ENCODE measurements at places on chromosomes 13 and 19.

- no peak for DNase-seq
These were observed 3.4 kb downstream of the PVR start for GRCh38 chr19:44647144-44647543.

DNA sequence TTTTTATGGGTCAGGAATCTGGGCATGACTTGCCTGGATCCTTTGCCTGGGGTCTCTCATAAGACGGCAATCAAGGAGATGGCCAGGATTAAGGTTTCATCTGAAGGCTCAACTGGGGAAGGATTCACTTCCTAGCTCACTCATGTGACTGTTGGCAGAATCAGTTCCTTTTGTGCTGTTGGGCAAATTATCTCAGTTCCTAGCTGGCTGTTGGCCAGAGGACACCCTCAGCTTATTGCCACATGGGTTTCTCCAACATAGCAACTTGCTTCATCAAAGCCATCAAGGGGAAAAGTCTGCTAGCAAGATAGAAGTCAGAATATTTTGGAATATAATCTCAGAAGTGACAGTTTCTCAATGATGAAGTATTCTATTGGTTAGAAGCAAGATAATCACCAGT, 12.2 kb upstream of the EVI5L start:
- DNase-seq, result no peak

- DNase-seq, result no peak
These were observed 162.0 kb downstream of the EFNB2 start for GRCh38 chr13:106373304-106373988.

DNA sequence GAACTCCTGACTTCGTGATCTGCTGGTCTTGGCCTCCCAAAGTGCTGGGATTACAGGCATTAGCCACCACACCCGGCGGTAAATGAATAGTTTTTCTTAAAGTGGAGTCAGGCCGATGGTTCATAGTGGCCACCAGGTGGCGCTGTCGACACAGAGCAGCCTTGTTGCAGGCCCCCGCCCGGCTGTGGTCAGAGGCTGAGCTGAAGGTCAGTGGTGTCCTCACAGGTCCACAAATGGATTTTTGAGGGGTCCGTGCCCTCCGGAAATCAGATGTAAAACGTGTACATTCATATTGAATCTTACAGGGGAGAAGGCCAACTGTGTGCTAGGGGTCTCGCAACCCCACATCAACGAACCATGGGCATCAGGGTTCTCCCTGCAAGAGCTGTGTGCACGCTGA, 13.4 kb upstream of the WDR18 start:
- no peak for DNase-seq

GRCh38 chr13:78674638-78675037, 15.7 kb upstream of the OBI1 start:
- no peak for DNase-seq
